ENCODE measurements at places on chromosomes 1 and 21.
A peak's percentile ranks its signal among the peaks of the same experiment; 100 is the strongest.

GRCh38 chr1:207362962-207363860 lies 41.7 kb downstream of the CD55 start:
- DNase-seq: peak; percentile 39

DNA sequence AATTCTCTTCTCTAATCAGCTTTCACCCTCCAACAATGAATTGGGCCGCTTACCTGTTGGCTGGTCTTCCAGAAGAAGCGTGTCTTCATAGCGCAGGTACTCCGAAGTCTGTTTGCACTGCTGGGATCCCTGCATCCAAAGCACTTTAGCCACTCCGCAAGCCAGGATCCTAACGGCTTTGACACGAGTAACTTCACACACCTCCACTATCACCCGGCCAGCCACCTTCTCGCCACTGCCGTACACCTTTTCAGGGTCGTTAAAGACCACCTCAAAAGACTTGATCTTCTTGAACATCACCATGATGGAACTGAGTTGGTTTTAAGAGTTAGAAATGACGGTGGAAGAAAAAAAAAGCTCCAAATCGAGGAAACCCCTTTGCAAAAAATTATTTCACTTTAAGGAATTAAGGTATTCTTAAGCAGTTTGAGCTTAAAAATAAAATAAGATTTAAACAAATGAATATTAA lies 381 bp downstream of the TXNIP start:
- DNase-seq: no peak

- no peak for DNase-seq
These were observed 92.0 kb downstream of the LAMC2 start for GRCh38 chr1:183277821-183278738.

DNA sequence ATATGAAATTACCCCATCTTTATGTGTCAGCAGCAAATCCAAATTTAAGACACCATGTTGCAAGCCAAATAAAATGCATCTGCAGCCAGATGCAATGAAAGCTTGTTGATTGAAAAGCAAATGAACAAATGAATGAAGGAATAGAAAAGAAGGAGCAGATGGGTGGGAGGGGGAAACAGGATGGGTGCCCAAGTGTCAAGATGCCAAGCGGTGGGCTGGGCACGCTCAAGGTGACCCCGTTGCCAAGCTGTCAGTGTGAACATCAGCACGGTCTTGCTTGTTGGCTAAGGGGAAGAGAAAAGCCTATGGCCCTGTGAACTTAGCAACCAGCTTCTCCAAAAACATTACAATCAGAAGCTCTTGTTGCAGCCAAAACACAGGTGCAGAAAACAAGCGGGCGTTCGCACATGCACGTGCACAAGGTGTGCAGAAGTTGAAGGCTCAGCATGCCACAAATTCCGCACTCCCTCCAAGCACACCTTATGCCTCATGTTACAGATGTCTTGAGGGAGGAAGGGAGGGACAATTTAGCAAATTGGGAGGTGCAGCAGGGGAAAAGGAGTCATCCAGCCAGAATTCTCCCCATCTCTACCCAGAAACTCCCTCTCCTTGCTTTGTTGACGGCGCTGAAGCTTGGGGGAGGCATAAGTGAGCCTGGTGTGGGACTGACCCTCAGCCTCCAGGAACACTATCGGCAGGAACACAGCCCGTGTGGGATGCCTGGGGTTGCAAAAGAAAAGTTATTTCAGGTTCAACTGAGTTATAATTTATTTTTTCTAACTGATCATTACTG lies 62.4 kb downstream of the HIVEP3 start:
- DNase-seq: no peak

GRCh38 chr1:53524428-53525375 lies 65.5 kb downstream of the DMRTB1 start:
- DNase-seq: no peak

- no peak for DNase-seq
These were observed 113.5 kb downstream of the PROX1 start for GRCh38 chr1:214101246-214101645.

- no peak for DNase-seq
These were observed 221.9 kb upstream of the DUSP10 start for GRCh38 chr1:221963742-221964141.

DNA sequence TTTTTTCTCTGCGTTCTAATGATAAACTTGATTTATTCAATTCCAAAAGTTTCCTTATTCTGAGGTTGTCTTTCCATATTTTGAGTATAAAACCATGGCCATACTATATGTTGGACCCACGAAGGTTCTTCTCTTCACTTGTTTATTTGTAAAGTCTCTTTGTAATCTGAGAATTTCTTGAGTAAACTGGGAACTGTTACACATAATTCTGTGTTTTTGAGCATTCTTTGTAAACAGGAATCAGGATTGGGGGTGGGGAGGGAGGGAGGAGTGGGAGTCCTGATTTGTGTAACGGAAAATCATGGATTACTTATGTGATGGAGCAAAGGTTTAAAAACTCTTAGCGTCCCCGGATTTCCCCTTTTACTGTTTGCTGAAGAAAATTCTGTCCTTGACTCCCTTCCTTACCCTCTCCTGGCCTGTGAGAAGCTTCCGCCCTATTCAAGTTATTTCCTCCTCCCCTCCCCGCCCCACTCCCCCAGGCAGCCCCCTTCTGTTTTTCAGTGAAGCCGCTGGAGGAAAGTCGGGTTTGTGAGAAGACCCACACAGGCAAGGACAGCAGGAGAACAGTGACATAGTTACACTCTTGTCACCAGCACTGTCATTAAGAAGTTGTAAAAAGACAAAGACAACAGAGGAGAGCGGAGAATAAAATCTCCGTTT lies 6.4 kb upstream of the NBPF11 start:
- DNase-seq: no peak

GRCh38 chr1:159091607-159092031 lies 15.1 kb upstream of the AIM2 start:
- no peak for DNase-seq

- no peak for DNase-seq
These were observed 248.4 kb downstream of the HHIPL2 start for GRCh38 chr1:222299524-222299923.

DNA sequence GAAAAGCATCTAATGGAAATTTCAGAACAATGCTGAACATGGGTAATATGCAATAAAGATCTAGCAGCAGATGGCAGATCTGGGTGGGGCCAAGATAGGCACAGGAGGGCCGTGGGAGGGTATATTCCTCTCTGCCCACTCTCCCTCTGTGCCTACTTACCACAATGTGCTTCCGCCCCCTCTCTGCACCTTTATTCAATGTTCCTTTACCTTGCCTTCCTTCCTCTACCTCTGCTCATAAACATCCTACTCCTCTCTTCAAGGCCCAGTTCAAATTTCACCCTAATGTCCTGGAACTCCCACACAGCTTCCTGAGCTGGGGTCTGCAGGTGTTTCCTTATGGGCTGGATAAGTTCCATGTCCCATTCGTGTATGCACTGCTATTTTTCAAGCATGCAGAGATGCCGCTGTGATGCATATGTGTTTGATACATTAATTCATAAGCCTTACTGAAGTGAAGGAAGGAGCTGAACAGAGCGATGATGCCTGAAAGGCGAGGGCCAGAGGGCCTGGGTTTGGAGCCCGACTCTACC lies 65.6 kb upstream of the EDEM3 start:
- no peak for DNase-seq

DNA sequence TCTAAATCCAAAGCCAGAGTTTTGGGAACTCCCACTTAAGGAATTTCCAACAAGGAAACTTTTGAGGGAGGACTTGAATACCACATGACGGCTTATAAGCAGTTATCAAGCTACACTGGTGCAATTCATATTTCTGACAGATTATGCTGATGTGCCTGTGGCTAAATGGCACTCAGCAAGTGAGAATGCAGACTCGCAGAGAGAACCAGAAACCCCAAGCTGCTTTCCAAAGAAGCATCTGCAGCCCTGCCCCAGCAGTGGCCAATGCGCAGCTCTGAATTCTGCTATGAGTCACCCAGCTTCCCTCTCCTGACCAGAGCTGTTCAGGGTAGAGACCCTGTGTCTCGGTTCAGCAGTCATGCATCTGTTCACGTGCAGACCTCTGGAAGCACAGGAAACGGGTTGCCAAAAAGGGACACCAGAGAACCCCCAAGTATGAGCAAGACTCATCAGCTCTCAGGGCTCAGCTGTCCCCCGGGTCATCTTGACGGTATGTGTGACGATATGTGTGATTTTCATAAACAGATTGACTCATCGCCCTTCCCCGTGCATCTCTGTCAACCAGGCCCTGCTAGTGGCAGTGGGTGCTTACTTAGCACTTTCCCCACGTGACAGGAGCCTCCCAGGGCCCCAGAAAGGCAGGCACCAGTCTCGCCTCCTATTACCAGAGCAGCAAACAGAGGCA lies 76.3 kb downstream of the ITPKB start:
- DNase-seq: peak; percentile 95
